ENCODE measurements at places on chromosomes 7 and 10.

DNA sequence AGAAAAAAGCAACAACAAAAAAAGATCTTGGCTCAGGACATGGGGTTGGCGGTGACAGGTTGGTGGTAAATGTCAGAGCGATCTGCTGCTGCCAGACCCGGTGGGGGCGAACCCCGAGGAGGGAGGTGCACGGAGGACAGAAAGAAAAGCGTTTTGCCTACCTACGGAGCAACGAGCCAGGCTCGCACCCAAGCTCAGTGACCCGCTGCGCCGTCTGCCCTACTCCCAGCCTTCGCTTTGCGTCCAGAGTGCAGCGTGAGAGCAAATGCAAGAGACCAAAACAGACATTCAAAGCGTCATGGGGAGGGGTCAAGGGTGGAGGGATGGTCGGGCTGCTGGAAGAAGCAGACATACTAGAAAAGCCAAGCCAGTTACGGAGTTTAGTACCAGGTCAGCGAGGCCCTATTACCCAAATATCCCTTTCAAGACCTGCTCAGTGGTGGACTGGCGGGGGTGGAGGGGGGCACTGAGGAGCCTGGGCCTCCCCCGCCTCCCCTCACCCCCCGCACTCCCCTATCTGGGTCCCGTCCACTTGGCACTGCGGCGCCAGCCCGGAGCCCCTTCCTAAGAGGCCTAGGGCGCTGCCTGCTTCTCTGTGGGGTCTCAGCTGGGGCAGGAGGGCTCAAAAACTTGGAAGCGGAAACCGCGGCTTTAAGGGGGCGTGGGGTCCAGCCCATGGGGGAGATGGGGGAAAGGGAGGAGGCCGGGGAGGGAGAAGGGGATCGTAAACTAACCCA is 66.9 kb downstream of the SLC29A4 start:
- no peak for DNase-seq

GRCh38 chr10:112503643-112504042 is 56.6 kb downstream of the VTI1A start:
- DNase-seq = no peak

- DNase-seq = peak; percentile 9
These were observed 33.7 kb downstream of the SCRN1 start for GRCh38 chr7:29955799-29956486.

DNA sequence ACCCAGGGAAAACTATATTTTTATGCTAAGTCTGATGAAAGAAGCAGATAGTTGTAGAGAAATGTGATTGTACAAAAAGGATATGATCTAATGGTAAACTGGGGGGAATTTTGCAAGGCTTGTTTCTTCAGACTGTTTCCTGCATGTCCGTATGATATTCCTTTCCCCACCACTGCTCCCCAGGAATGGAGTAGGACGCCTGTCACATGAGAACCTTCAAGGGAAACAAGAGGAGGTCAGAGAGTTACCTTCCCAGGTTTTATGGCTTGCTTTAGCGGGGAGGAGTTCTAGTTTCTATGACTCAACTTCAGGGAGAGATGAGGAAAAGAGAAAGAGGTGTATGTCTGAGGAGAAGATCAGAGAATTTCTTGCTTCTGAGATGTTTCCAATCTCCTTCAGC is 16.4 kb upstream of the ITPRID1 start:
- DNase-seq = no peak

GRCh38 chr10:127852456-127852855 is 40.3 kb downstream of the CLRN3 start:
- no peak for DNase-seq

- DNase-seq = no peak
These were observed 2.4 kb downstream of the EIF4H start for GRCh38 chr7:74176555-74176954.

- no peak for DNase-seq
These were observed 8.6 kb downstream of the TBATA start for GRCh38 chr10:70776455-70777005.

- DNase-seq = peak; percentile 48
These were observed 64.6 kb downstream of the GSAP start for GRCh38 chr7:77351539-77352004.

GRCh38 chr7:21767300-21767900 is 178.3 kb downstream of the CDCA7L start:
- peak; percentile 25 for DNase-seq

DNA sequence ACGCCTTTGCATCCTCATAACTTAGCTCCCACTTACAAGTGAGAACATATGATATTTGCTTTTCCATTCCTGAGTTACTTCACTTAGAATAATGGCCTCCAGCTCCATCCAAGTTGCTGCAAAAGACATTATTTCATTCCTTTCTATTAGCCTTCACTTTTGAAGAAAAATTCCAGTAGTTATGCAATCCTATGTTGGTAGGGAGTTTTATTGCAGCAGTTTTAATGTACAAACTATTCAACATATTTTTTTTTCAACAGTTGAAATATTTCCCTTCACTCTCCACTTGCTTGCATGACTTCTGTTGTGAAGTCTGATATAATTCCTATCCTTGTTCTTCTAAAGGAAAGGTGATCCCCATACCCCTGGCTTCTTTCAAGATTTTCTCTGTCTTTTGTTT is 27.3 kb upstream of the ARHGAP22 start:
- DNase-seq = no peak

DNA sequence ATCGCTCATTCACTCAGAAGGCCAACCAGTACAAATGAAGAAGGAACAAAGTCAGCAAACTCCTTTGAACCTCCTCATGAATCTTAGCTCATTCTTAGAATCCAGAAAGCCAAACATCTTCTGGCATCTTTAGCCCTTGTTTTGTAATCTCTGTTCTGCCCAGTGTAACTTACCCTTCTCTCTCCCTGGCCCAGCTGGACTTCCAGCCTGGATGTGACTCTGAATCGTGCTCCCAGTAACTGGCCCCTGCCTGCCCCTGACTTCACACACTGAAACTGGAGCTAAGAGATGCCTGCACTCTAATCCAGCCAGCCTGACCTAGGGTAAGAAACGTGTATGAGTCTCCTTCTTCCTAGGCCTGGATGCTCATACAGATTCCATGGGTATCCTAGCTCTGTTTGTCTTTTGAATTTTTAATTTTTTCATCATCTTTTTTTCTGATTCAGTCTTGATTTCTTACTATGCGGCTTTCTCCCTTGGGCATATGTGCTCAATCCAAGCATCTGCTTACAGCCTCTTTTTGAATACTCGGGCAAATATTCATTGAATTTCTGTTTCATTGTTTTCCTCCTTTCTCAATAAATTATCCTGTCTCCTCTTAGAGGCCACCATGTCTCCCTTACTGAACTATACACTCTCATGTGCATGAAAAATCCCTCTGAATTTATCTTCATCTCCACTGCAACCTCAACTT is 845.6 kb upstream of the AUTS2 start:
- no peak for DNase-seq

DNA sequence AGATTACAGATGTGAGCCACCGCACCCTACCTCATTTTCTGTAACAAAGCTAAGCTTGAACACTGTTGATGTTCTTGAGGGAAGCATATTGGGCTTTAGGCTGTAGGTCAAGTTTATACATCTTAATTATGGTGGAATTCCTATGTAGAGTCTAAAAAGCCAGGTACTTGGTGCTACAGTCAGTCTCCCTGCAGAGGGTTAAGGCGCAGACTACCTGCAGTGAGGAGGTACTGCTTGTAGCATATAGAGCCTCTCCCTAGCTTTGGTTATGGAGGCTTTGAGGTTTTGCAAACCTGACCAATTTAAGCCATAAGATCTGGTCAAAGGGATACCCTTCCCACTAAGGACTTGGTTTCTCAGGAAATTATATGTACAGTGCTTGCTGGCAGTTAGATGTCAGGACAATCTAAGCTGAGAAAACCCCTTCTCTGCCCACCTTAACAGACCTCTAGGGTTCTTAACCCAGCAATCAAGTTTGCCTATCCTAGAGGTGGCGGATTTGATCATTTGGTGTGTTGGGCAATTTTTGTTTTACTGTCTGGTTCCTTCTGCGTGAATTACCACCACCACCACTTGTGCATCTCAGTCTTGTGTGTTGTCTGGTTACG is 6.0 kb downstream of the PPIA start:
- no peak for DNase-seq

GRCh38 chr7:5652118-5652517 is 129.3 kb downstream of the RNF216 start:
- DNase-seq = no peak

- no peak for DNase-seq
These were observed 125.9 kb upstream of the HPS1 start for GRCh38 chr10:98572594-98572993.

GRCh38 chr10:32988604-32989003 is 30.6 kb upstream of the ITGB1 start:
- no peak for DNase-seq

- DNase-seq = no peak
These were observed 13.1 kb upstream of the GRB10 start for GRCh38 chr7:50795831-50796230.

DNA sequence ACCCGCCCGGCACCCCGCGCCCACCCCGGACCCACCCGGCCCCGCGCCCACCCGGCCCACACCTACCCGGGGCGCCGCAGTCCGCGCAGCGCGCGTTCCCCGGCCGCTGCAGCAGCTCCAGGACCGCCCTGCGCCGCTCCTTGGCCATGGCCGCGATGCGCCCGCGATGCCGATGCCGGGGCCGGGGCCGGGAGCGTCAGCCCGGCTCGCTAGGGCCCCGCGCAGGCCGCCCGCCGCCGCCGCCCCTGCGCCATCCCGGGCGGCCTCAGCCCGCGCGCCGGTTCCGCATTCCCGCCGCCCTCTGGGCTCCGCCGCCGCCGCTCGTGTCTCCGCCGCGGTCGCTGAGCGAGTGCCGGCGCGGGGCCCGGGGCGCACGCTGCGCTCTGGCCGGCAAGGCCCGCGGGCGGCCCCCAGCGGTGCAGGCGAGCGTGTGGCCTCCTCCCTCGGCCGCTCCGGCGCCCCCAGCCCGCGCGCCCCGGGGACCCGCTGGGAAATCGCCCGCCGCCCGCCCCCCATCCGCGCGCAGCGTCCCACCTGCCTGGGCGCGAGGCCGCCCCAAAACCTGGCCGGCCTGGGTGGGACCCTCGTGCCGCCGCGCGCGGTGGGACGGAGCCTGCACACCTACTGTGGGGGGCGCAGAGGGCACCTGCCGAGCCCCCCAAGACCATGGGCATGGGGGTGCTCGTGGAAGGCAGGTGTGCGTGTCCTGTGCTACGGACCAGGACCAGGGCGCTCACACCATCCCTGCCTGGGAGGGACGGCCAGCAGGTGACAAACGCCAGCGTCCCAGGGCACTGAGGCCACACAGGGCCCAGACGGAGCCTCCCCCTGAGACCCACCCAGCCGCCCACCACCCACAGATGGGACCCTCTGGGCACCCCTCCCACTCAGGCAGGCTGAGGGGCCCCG is at the start of gene ADAP1:
Gene ADAP1, minus strand, starts transcription at position 351 of the 909 bp plus-strand sequence. Its CDS starts 203 bp downstream, at position 148.
- peak; percentile 74 for DNase-seq

DNA sequence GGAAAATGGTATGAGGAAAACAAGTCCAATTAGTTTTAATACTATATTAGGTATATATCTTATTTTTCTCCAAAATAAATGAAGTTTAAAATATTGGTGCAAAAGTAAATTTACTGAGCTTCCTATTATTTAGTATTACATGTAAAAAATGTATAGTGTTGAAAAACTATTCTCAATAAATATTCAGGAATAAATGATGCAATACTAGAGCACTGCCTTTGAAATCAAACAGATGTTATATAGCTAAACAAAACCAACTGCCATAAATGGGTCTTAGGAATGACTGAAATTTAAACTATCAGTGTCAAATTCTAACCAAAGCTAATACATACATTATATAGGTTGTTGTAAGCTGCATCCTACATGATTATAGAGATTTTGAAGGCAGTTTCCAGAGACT is 1434.0 kb upstream of the LRRTM3 start:
- no peak for DNase-seq

- DNase-seq = no peak
These were observed 65.4 kb downstream of the GRID1 start for GRCh38 chr10:86300931-86301830.

DNA sequence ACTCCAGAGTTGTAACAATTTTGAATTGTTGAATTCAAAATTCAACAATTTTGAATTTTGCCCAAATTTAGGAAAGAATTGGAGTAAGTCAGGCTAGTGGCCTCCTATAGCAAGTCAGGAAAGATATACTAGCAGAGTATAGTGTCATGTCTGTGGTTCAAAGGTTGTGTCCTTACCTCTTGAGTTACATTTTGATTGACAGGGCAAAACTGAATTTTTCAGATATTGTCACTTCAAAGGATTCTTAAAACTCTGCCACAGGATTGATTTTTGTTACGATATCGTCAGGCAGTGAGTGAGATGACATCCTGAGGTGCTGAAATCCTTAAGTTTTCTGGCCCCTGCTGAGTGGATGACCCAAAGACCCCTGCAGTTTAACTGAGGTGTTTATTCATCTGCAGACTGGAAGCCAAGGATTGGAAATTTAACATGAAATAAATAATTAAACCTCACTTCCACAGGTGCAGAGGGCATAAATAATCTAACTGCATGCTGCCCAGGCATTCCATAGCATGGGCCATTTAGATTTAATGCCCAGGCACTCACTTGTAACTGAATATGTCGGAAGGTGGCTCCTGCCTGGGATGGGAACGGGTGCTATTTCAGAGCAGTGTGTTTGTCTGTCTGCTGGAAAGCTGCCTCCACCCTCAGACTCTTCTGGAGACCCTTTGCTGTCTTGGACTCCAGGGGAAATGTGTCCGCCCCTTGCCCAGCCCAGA is 50.8 kb downstream of the RBM20 start:
- DNase-seq = no peak

GRCh38 chr10:133176546-133176945 is 16.5 kb downstream of the KNDC1 start:
- DNase-seq = no peak

- no peak for DNase-seq
These were observed 102.7 kb downstream of the ZNF248 start for GRCh38 chr10:37754538-37755323.

- no peak for DNase-seq
These were observed 327.9 kb downstream of the SFMBT2 start for GRCh38 chr10:7082967-7083366.

- DNase-seq = no peak
These were observed 49.4 kb upstream of the SUN1 start for GRCh38 chr7:782718-783449.

GRCh38 chr10:1115607-1115955 is 59.4 kb downstream of the WDR37 start:
- DNase-seq = no peak

DNA sequence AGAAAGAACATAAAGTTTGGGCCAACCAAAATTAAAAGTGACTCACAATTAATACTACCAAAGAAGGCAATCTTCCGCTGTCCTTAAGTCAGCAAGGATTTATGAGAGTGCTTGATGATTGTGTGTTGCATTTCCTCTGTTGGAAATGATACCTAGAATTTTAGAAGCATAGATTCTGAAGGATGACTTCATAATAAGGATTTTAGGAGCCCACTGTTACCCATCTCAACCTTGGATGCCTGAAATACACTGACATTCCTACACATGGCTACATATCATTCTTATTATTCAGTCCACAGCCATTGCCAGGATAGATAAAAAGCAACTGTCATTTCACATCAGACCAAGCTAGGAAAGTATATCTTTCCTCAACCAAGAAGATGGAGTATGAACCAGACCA is 823.8 kb downstream of the LRMDA start:
- DNase-seq = no peak

Measured in stimulated activated CD4-positive, alpha-beta T cell treated with anti-CD3 and anti-CD28 coated beads, Interleukin-15, amount 100 ng/mL, for 24 hours (primary cell).